ENCODE measurements at places on chromosomes 1 and 21.

DNA sequence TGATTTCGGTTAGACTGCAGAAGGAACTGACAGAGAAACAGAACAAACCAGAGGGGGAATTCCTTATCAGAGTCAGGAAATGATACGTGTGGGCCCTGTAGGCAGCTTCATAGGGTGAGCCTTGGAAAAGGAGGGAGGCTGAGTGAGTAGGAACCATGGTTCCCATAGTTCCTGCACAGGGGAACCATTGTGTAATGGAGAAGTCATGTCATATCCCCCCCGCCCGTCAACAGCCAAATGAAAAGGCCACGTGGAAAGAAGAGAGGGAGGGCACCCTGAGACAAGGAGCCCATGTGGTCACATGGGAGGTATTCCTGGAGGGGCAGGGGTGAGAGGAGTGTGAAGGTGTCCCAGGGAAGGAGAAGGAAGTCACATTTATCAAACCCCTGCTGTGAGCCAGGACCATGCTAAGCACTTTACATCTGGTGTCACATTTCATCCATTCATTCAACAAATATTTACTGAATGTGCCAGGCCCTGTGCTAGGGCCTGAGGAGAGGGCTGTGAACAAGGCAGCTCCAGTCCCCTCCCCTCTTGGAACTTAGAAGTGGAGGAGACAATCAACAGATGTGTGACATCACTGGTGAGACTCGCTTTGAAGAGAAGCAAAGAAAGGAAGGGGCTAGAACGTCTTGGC, 15.7 kb upstream of the FGR start:
- no peak overlapping the region for H3K4me3 ChIP-seq
- no peaks in the 10 kb centered on the region for H3K27me3 ChIP-seq
- peaks cover 12% of the 10 kb centered on the region for H3K4me1 ChIP-seq
- no peak overlapping the region for H3K27ac ChIP-seq
- H3K36me3 ChIP-seq = no peaks in the 10 kb centered on the region

- H3K4me3 ChIP-seq = no peak overlapping the region
- H3K27ac ChIP-seq = no peak overlapping the region
- no peaks in the 10 kb centered on the region for H3K36me3 ChIP-seq
- no peaks in the 10 kb centered on the region for H3K4me1 ChIP-seq
- peak; percentile 45 for DNase-seq
Observed at GRCh38 chr21:17387030-17387617, 125.7 kb upstream of the CXADR start.

GRCh38 chr21:34889320-34889675, 159.8 kb downstream of the RUNX1 start:
- no peaks in the 10 kb centered on the region for H3K36me3 ChIP-seq
- DNase-seq = no peak
- H3K4me1 ChIP-seq = peaks cover 11% of the 10 kb centered on the region

DNA sequence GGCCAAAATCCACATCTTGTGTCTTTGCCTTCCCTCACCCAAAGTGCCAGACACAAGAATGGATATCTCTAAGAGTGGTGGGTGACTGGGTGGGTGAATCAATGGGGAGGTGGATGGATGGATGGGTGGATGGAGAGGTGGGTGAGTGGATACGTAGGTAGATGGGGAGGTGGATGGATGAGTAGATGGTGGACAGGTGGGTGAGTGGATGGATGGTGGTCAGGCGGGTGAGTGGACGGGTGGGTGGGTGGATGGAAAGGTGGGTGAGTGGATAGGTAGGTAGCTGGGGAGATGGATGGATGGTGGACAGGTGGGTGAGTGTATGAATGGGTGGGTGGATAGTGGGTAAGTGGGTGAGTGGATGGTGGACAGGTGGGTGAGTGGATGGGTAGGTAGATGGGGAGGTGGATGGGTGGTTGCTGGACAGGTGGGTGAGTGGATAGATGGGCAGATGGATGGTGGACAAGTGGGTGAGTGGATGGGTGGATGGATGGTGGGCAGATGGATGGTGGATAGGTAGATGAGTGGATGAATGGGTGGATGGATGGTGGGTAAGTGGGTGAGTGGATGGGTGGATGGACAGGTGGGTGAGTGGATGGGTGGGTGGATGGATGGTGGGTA, 34.2 kb downstream of the SLC19A1 start:
- H3K36me3 ChIP-seq = peaks cover 4% of the 10 kb centered on the region
- DNase-seq = no peak
- no peak overlapping the region for H3K4me3 ChIP-seq
- peaks cover 9% of the 10 kb centered on the region for H3K4me1 ChIP-seq
- no peaks in the 10 kb centered on the region for H3K27me3 ChIP-seq

- H3K27ac ChIP-seq = no peak overlapping the region
- H3K36me3 ChIP-seq = no peaks in the 10 kb centered on the region
- H3K4me3 ChIP-seq = no peak overlapping the region
- peaks cover 4% of the 10 kb centered on the region for H3K4me1 ChIP-seq
- H3K27me3 ChIP-seq = peaks cover 9% of the 10 kb centered on the region
Observed at GRCh38 chr21:34279883-34280282, 83.9 kb upstream of the KCNE2 start.

GRCh38 chr1:209823143-209824041, 4.4 kb upstream of the UTP25 start:
- peaks cover 9% of the 10 kb centered on the region for H3K4me1 ChIP-seq
- H3K36me3 ChIP-seq = no peaks in the 10 kb centered on the region
- no peak overlapping the region for H3K27ac ChIP-seq
- H3K4me3 ChIP-seq = no peak overlapping the region
- DNase-seq = peak; percentile 9

DNA sequence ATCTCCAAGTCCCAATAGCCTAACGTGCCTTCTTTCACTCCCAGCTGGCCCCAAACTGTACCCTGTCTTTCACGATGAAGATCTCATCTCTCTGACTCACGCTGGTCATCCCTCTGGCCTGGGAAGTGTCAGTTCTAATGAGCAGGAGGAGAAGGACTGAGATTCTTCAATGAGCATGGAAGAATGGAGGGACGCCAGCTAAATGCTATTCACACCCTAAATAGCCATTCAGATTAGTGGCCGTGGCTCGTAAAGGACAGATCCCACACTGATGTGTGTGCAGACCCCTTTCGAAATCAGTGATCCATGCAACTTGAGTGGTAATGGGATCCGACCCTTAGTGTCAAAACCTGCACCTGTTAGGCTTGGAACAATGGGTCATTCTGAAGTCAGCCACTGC, 75.9 kb upstream of the SMYD2 start:
- no peak overlapping the region for H3K27ac ChIP-seq
- DNase-seq = no peak
- no peaks in the 10 kb centered on the region for H3K27me3 ChIP-seq
- H3K4me1 ChIP-seq = no peaks in the 10 kb centered on the region

- no peak for DNase-seq
- peaks cover 13% of the 10 kb centered on the region for H3K4me1 ChIP-seq
- H3K27me3 ChIP-seq = no peaks in the 10 kb centered on the region
Observed at GRCh38 chr1:228174482-228175315, 9.1 kb downstream of the IBA57 start.
